Stimulated activated naive CD8-positive, alpha-beta T cell treated with anti-CD3 and anti-CD28 coated beads, Interleukin-15, Interleukin-2, amounts not matched to agents 100 U/mL and 50 U/mL, for 24 hours (primary cell): ENCODE measurements at places on chromosomes 11 and 22.
A peak's percentile ranks its signal among the peaks of the same experiment; 100 is the strongest.

- no peak for DNase-seq
Observed at GRCh38 chr11:2380396-2380795, 3.3 kb downstream of the CD81 start.

GRCh38 chr11:107683807-107684206 is 28.0 kb downstream of the SLN start:
- no peak for DNase-seq

GRCh38 chr11:26950260-26950719 is 43.6 kb upstream of the FIBIN start:
- DNase-seq = no peak

DNA sequence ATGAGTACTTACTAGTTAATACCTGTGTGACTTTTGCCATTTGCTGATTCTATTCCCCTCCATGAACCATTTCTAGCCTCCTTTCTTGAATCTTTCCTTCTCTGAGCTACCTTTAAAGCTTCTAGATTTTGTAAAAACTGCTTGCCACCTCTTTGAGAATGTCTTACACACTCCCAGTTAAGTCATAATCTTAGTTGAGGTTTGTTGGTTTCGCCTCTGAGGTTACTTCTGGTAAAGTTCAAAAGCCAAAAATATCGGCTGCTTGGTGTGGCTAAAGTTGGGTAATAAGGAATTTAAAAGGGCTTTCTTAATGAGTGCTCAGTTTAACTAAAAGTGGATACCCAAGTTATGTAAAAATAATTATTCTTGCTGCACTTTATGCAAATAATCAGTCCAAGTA is 10.4 kb upstream of the GLYAT start:
- DNase-seq = no peak

GRCh38 chr11:76654298-76654851 is 16.2 kb downstream of the LRRC32 start:
- peak; percentile 1 for DNase-seq

GRCh38 chr11:81966340-81966739 is 767.3 kb downstream of the FAM181B start:
- no peak for DNase-seq

GRCh38 chr11:95592471-95592870 is 197.1 kb downstream of the FAM76B start:
- DNase-seq = no peak

DNA sequence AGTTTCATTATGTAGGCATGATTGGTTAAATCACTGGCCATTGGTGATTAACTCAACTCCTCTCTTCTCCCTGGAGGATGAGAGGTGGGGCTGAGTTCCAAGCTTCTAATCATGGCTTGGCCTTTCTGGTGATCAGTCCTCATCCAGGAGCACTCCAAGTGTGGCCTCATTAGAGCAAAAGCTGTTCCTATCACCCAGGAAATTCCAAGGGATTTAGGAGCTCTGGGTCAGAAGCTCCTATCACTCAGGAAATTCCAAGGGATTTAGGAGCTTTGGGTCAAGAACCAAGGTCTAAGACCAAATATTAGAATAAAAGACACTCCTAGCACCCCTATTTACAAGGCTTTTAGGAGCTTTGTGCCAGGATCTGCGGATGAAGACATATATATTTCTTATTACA is 168.0 kb upstream of the BDNF start:
- DNase-seq = no peak

DNA sequence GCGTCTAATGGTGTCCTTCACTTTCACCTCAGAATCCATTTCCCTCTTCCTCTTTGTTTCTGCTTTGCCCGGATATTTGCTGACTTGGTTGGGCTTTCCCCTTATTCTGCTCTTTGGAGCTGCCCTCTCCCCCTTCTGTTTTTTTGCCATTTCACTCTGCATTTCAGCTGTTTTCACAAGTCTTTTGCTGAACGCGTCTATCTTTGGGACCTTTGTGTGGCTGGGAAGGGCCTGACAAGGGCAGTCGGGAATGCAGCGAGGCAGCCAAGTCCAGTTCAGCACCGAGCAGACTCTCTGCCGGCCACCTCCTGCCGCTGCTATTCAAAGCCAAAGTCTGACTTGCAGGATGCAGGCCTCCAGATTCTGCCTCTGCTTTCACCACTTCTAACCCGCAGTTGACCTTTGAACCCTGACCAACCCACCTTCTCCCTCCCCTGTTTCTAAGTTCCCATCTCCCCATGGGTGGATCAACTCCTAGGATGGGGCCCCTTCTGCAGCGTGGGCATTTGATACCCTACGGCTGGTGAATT is 38.2 kb downstream of the FEZ1 start:
- no peak for DNase-seq

DNA sequence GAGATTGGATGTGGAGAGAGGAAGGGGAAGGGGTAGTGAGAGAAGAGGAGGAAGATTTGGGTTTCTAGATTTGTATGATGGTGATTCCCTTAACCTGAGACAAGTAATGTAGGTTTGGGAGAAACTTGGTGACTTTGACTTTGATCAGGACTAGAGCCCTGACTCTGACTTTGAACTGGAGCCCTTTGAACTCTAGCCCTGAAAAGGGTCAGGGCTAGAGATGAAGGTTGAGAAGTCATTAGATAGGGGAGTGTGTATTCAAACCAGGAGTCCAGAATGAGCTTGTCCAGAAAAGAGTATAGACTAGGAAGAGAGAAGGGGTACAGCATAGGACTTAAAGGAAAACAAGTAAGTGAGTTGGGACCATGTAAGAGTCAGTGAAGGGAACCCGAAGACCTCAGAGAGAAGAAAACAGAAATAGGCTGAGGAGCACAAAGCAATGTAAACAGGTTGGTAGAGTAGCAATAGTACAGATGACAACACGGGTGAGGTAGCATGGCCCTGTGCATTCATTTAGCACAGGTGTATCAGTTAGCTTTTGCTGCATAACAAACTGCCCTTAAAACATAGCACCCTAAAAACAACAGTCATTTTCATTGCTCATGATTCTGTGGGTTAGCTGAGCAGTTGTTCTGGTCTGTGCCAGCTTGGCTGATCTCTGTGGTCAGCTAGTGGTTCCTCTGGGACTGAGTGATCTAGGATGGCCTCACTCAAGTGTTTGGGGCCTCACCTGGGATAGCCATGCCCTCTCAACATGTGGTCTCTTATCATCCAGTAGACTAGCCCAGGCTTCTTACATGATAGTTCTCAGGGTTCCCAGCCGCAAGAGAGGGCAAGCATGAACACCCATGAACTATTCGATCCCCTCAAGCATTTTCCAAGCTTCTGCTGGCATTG is 43.1 kb downstream of the C22orf31 start:
- no peak for DNase-seq

DNA sequence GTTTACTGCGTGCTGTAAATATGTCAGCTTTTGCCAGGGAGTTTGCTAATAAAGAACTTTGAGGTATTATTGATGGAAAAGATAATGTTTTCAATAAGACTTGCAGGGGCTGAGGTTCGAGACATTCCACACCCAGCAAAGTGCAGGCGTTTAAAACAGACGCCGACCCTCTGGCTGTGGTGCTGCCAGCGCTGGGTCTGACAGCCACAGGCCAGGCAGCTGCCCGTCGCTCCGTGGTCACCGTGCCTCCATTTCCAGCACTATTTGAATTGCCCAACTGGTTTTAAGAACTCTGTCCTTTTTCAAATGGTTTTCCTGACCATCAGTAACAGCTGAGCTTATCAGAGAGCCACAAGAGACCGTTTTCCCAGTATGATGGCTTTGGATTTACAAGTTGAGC is 28.1 kb upstream of the ALX4 start:
- DNase-seq = no peak

DNA sequence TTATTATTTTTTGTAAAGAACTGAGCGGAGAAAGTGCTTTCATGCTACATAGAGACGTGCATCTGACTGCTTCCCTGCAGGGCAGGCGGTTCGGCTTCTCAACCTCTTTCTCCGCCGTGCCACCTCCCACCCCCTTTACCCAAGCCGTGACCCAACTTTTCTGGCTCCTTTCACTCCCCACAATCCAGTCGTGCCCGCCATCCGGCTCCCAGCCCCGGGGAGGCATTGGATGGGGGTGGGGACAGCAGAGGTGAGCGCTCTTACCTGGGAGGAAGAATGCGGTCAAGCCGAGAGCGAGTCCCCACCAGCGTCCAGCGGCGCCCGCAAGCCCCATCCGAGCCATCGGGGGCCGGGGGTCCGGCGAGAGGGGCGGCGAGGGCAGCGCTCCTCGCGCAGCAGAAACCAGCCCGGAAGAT is 781 bp downstream of the NECTIN1 start:
- DNase-seq = peak; percentile 14
